ENCODE measurements at places on chromosomes 16 and 17. TPM values are rescaled to one million over a fixed set of nuclear protein-coding genes. Genes with fewer than 3 reads are reported as not detected.
A peak's percentile ranks its signal among the peaks of the same experiment; 100 is the strongest.

DNA sequence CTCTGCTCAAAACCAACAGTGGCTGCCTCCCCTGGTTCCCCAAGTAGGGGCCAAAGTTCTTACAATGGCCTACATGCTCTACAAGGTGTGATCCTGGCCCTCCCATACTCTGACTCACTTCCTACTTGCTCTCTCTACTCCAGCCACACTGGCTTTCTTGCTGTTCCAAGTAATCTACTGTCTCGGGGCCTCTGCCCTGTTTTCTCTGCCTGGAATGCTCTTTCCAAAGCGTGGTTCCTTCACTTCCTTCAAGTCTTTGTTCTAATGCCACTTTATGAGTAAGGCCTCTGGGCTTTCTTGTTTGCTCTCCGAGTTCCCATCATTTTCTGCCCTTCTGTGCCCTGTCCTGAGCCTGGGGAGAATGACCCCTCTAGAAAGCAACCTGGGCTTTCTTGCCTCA, 4.1 kb upstream of the CDH3 start:
- no peak for DNase-seq

DNA sequence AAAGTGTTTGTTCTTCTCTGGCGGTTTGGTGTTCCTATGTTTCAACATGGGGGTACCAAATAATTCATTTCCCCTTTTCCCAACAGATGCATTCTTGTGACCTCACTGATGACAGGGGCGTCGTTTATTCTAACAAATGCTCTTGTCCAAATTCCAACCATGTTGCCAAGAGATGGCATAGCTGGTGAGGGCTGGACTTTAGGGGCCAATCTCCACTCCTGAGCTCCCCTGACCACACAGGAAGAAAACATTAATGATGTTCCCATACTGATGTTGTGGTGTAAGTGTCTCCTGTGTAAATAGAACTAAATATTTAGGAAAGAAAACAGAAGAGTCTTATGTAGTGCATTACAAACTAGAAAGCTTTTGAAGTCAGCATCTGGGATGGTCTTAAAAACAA, 431.6 kb downstream of the CDH13 start:
- no peak for DNase-seq

- DNase-seq: no peak
Measured at GRCh38 chr16:48619979-48620378, 10.0 kb upstream of the N4BP1 start.

GRCh38 chr17:82236142-82236971, 7.5 kb downstream of the SLC16A3 start:
- DNase-seq: peak; percentile 97

DNA sequence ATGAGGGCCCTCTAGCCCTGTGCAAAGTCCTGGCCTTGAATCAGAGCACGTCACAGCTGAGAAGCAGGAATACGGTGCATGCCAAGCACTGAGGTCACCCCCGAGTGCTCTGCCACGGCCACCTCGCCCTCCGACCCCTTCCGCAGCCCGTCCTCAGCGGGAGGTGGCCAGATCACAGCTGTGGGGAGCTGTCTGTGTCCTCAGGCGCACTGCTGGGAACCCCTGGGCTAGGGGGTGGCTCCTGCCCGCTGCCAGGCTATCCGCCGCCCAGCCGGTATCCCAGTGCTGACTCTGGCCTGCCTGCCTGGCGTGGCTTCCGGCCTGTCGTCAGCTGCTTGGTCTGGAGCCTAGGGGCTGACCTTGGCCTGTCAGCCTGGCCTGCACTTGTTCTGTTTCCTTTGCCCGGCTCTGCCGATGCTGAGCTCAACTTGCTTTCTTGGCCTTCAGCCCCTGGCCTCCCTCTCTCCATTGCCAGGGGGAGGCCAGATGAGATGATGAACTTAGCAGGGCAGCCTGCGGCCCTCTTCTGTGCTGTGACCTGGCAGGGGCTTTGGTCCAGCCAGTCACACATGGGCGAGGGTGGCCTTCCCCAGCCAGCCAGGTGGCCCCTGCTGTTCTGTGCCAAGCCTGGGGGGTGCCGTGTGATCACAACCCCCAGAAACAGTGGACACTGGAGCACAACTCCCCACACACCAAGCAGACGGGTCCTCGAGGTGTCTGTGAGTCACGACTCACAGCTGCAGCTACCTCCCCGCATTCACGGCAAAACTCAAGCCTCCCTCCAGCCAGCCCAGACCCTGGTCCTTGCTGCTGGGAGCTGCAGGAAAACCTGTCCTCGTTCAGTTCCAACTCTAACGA, 77.3 kb downstream of the ZDHHC7 start:
- DNase-seq: peak; percentile 48

- no peak for DNase-seq
Measured at GRCh38 chr16:4011225-4011939, 104.9 kb downstream of the ADCY9 start.

DNA sequence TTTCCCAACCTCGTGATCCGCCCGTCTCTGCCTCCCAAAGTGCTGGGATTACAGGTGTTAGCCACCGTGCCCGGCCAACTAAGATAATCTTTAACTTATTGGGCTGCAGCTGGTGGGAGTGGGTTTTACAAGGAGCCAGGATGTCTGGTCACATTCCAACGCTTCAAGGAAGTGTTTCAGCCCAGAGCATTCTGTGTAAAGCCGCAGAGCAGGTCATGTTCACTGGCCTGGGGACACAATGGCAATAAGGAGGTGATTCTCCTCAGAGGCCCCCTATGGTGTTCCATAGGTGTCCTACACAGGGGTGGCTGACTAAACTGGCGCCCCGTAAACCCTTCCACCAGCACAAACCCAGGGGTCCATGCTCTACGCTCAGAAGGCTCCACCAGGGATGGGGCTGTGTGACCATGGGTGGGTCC, 1.2 kb downstream of the QPRT start:
- DNase-seq: no peak

- peak; percentile 75 for DNase-seq
Measured at GRCh38 chr17:29591146-29591736, 1.7 kb upstream of the ANKRD13B start.

DNA sequence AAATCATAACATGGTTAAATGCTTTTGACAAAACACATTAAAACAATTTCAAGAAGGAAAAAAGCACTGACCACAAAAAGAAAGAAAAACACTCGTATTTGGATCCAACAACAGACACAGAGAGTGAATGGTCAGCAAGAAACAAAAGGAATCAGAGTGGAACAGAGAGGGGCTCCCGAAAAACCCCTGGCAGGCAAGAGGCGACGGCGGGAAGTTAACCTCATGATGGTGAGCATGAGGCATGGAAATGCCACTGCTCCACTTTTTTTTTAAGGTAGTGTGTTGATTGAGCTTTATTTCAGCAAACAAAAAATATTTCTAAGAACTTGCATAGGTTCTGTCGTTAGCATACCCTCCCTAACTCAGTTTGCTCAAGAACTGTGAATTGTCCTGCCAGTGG, 32.1 kb upstream of the ST6GALNAC1 start:
- no peak for DNase-seq

- no peak for DNase-seq
Measured at GRCh38 chr17:222172-222571, 40.7 kb upstream of the DOC2B start.

- peak; percentile 89 for DNase-seq
Measured at GRCh38 chr17:78125976-78126894, 2.3 kb downstream of the TMC6 start.

- DNase-seq: peak; percentile 68
Measured at GRCh38 chr17:35749560-35750412, 3.3 kb downstream of the GAS2L2 start.

GRCh38 chr17:19753051-19753509, 5.0 kb upstream of the ALDH3A1 start:
- DNase-seq: peak; percentile 49

CLEC19A gene
- polyA plus RNA-seq: not detected

Measured in SK-N-SH (cell line).